ENCODE measurements at places on chromosomes 5 and 9. TPM values are rescaled to one million over a fixed set of nuclear protein-coding genes. Genes with fewer than 3 reads are reported as not detected.

Gene PCDHB3
- 0.34 TPM for polyA plus RNA-seq

Gene ITK
- polyA plus RNA-seq = not detected

Gene ARHGEF28
- not detected for polyA plus RNA-seq

Gene GDA
- polyA plus RNA-seq = 0.59 TPM

Gene TLR4
- polyA plus RNA-seq = 0.56 TPM

Gene THG1L
- polyA plus RNA-seq = 6.1 TPM

Gene INSL4
- polyA plus RNA-seq = not detected

Gene GDNF
- polyA plus RNA-seq = not detected

Gene IFNA21
- polyA plus RNA-seq = not detected

Gene CARTPT
- polyA plus RNA-seq = not detected

Gene GPR151
- not detected for polyA plus RNA-seq

Gene OR1J2
- not detected for polyA plus RNA-seq

Gene FBN2
- polyA plus RNA-seq = 1,356 TPM

Gene TRIP13
- 12.4 TPM for polyA plus RNA-seq

Gene PCDHB10
- 7.8 TPM for polyA plus RNA-seq

Gene RFX3
- 8.6 TPM for polyA plus RNA-seq

Gene MARCOL
- polyA plus RNA-seq = not detected

Gene CETN3
- 106 TPM for polyA plus RNA-seq

Gene TLX3
- not detected for polyA plus RNA-seq

Gene SPINK7
- not detected for polyA plus RNA-seq

Gene ERCC6L2
- 32.4 TPM for polyA plus RNA-seq

Gene SAPCD2
- 28.3 TPM for polyA plus RNA-seq

Gene PCDHA1
- 0.69 TPM for polyA plus RNA-seq

Gene SH3TC2
- 0.78 TPM for polyA plus RNA-seq

Gene HSPB3
- polyA plus RNA-seq = 57.3 TPM

Gene GRIN3A
- not detected for polyA plus RNA-seq

Gene NPR3
- 0.23 TPM for polyA plus RNA-seq

Gene BAAT
- not detected for polyA plus RNA-seq

Gene PCDHGA9
- polyA plus RNA-seq = 0.04 TPM

Gene RHOBTB3
- 455 TPM for polyA plus RNA-seq

Gene FOXD1
- 0.28 TPM for polyA plus RNA-seq

Gene PLPP1
- polyA plus RNA-seq = 37.5 TPM

Gene UNC5A
- polyA plus RNA-seq = 0.39 TPM
